ENCODE measurements at places on chromosomes 7 and 10.

GRCh38 chr10:113746217-113746957, 5.1 kb upstream of the PLEKHS1 start:
- DNase-seq: no peak

DNA sequence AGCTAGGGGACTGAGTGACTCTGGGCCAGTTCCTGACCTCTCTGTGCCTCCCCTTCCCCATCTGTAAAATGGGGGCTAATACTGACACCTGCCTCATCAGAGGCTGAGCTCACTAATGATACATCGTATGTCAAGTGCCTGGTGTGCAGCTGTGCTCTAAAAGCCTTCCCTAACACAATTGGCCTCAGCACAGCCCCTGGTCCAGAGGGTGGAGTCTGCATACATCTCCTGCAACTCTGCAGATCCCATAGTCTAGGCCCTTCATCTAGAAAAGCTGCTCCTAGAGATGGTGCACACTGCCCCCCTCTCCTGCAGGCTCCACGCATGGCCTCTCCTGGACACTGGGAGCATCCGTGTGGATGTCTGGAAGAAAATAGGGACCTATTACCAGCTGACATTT, 255.0 kb downstream of the RPS24 start:
- no peak for DNase-seq

DNA sequence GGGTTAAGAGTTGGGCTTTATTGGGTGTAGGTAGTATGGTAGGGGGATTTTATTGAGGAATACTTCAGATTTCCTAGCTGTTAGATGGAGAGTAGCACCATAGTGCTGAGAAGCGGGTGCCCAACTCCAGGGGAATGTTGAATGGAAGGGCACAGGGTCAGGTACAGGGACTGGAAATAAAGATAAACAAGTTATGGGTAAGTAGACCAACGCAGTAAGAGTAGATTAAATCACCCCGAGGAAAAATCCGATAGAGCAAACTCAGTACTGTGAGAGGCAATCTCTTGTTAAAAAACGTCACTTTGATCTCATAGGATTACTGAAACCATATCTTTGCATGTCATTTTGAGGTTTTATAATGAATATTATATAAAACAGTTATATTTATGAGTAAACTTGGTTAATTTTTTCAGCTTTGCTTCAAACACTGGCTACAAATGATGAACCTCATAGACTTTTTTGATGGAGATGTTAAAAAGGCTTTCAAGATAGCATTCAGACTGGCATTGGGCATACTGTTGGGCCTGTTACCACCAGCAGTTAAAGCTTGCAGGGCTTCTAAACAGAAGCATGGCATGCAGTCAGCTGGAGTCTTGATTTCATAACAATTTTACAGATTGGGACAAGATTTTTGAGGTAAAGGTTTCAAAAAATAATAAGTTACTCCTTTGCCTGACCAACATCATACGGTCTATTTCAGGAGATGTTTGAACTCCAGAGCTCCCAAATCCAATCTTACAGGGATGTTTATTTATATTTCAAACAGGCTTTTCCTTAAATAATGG, 7.1 kb downstream of the AHR start:
- no peak for DNase-seq

GRCh38 chr10:69703256-69703655, 73.2 kb downstream of the FAM241B start:
- DNase-seq: no peak

GRCh38 chr7:154744256-154744860, 258.6 kb downstream of the PAXIP1 start:
- DNase-seq: peak; percentile 0

DNA sequence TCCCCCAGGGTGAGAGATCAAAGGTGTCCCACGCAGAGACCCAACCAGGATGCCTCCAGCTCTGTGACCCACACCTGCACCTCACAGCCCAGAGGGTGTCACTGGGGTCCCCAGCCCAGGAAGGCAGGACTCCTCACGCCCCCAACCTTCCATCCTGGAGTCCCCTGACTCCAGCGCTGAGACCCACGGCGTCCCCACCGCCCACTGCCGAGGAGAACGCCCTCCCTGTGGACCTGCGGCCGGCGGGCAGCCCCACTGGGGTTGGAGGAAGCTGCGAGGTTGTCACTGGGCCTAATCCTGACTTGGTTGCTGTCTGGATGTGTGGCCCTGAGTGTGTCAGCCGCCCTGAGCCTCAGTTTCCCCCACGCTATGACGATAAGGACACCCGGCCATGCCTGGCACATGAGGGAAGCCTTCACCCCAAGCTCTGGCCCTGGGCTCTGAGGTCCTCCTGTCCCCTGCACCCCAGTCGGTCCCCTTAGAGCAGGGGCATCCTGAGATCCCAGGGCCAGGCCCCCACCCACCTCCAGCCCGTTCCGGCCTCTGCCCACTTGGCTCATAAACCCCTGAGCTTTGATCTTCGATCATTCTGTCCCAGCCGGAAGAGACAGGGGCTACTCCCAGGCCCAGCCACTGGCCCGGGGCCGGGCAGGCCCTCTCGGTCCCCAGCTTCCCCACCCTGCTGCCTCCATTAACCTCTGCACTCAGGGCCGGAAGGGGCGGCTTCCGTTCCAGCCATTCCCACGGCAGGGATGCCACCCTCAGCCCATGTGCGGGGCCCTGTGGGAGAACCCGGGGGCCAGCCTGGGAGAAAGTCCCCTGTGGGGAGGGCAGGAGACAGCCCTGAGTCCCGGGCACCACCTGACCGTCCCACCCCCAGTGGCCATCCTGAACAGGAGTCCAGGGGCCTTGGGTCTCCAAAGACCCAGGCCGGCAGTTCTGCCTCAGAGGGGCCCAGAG, 113.2 kb downstream of the MICALL2 start:
- DNase-seq: no peak

DNA sequence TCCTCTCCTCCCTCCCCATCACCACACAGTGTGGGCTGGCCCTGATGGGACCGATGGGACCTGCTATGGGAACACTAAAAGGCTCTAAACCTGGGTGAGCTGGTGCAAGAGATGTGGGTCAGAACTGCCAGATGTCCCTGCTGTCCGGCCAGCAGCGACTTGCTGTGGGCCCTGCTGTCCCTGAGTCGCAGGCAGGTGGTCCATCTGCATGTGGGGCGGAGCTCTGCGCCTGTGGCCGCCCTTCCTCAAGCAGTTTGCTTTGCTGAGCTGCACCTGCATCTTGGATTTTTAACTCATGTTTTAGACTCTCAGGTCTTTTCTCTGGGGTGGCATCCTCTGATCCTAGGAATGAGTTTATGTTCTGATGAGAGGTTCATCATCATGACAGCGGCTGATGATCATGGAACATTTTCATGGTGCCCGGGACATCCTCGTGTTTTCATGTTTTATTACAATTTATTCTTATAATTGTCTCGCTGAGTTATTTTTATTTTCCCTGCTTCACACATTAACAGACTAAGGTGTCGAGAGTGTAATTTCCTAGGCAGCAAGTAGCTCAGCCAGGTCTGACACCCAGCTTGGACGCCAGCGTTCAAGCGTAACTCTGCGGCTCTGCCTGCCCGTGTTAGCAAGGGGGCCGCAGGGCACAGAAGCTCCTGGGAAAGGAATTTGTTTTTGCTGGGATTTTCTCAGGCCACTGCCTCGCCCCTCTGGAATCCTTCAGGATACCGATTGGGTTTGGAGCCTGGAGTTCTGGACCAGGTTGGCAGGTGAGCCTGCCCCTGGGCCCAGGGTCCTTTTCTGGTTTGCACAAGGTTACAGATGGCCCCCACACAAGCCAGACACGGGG, 615.2 kb upstream of the FOXK1 start:
- DNase-seq: no peak

Measured in AML-193 (cell line).